ENCODE measurements at places on chromosomes 6 and 20. TPM values are rescaled to one million over a fixed set of nuclear protein-coding genes. Genes with fewer than 3 reads are reported as not detected.
A peak's percentile ranks its signal among the peaks of the same experiment; 100 is the strongest.

- DNase-seq, result no peak
These were observed 14.3 kb downstream of the STX7 start for GRCh38 chr6:132498638-132499037.

DNA sequence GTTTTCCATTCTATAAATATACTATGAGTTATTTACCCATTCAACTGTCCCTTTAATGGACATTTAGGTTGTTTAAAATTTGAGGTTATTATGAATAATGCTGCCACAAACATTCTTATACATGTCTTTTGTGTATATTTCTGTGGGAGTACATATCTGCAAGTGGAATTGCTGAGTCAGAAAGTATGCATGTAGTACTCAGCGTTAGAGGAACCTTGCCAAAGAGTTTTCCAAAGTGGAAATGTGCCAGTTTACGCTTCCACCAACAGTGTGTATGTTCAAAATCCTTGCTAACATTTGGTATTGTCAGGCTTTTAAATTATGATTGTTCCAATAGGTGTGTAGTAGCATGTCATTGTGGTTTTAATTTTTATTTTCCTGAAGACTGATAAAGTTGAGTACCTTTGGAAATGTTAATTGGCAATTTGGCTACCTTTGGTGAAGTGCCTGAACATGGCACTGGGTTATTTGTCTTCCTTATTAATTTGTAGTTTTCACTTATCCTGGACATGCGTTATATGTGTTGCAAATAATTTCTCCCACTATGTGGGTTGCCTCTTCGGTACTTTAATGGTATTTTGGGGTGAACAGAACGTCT, 341.2 kb downstream of the CD83 start:
- peak; percentile 93 for DNase-seq

- DNase-seq, result no peak
These were observed 197.0 kb upstream of the RNF217 start for GRCh38 chr6:124765280-124765679.

- DNase-seq, result no peak
These were observed 15.7 kb downstream of the BPIFA1 start for GRCh38 chr20:33251496-33251895.

DNA sequence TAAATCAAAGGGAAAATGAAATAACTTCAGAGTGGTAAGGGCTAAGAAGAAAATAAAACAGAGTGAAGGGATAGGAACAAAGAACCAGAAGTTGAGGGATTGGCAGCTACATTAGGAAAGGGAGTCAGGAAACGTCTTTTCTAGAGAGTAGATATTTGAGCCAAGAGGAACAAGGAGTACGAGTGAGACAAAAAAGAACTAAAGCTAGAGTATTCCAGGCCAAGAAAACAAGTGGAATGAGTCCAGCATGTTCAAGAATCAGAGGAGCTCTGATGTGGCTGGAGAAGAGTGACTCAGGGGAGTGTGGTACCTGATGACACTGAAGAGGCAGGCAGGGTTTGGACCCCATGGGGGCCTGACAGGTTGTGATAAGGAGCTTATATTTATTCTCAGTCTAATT, 66.3 kb downstream of the CEP162 start:
- DNase-seq, result no peak

DNA sequence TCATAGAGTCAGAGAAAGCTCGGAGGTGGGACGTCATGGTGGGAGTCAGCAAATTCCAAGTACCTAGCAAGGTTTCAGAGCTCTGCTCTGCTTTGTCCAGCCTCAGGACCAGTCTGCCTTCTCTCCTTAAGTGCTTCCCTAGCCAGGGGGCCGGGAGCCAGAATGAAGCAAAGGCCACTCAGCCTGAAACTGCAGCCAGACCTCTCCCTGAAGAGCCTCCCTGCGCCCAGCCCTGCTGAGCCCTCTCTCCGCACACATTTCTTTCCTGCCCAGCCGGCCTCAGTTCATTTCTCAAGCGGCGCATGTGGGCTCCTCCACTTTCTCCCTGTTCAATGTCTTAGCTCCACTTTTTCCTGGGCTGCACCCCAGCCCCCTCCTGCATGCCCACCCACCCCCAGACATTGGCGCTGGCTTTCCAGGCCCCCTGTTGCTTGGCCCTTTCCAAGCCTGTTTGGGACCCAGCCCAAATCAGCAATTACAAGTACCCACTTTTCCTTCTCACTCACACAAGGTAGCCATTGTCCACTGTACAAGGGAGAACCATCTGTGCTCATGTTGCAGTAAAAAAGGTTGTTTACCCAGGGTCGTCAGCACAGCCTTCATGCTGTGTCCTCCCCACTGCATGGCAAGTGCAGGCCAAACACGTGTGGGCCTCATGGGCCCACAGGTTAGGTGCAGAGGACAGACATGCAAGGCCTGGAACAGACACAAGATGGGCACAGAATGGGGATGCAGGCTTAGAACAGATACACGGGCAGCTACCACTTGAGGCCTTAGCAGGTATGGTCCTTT, 147.1 kb downstream of the MRPL14 start:
- no peak for DNase-seq

DNA sequence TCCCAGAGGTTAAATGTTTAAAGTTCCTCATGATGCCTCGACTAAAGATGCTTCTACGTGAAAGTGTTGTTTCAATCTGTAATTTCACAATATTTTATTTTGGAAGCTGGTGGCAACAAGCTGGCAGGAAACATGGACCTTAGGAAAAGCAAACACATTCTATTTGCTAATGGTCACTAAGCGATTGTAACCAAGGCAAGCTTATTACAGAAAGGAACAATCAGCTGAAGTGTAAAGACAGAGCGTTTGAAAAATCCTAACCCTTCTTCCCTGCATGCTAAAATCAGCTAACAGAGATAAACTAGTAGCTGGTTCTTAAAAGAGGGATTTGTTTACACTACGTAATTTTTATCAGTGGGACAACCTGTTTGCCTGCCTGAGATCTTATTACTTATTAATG, 50.0 kb downstream of the IL20RA start:
- DNase-seq, result no peak

The FERMT1 gene
- total RNA-seq, result 10.9 TPM

The CFB gene
- total RNA-seq, result 1.4 TPM

The GNAS-AS1 gene
- total RNA-seq, result 2.8 TPM
